GM19239 (cell line): ENCODE measurements at places on chromosomes 1 and 21.

DNA sequence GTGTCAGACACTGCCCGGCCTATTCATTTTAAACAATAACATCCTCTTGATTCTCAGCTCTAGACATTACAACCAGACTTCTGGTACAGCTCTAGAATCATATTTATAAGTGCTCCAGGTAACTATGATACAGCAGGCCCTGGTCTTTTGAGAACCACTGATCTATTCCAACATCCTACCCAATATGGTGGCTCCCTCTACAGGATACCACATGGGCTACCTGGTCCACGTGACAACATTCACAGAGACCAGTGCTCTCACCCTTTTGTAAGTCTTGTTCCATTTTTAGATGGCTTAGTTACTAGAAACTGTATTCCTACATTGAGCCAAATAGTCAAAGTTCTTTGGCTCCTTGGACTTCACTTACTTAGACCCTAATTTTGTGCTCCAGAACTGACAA lies 102.9 kb downstream of the PTPN14 start:
- DNase-seq = no peak

GRCh38 chr1:29586991-29587745 lies 350.8 kb downstream of the PTPRU start:
- DNase-seq = no peak

GRCh38 chr1:203703586-203703985 lies 61.4 kb upstream of the LAX1 start:
- DNase-seq = no peak

DNA sequence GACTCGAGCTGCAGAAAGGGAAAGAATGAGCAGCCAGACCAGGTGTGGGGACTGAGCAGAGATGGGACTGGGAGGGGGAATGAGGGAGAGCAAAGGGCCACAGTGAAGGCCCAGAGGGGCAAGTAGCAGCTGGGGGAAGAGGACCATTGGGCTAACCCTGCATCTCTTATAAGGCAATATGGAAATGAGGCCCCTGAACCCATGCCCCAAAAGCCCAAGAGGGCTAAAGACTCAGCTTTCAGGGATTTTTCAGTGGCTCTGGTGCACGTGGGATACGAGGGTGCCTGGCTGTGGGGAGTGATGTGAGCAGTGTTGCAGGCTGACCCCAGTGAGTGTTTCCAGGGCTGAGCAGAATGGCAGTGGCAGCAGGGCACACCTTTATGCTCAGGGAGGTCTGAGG lies 496 bp upstream of the TNNI1 start:
- no peak for DNase-seq
